A549 treated with CpdA at 1 μM for 4 hours (cell line): ENCODE measurements at places on chromosomes 5 and 9. TPM values are rescaled to one million over a fixed set of nuclear protein-coding genes. Genes with fewer than 3 reads are reported as not detected.

The PPP3R2 gene
- not detected in 5 replicates for total RNA-seq

The LCN12 gene
- 0.51 to 2.0 TPM (median 1.1 TPM) in 5 replicates for total RNA-seq

The ADAMTSL2 gene
- total RNA-seq, result not detected in 5 replicates

The PELO gene
- 16.5 to 23.4 TPM (median 20.4 TPM) in 5 replicates for total RNA-seq

The CCNO gene
- 5.4 to 10.2 TPM (median 8.9 TPM) in 5 replicates for total RNA-seq

The BSPRY gene
- 0.06 to 0.12 TPM (median 0.07 TPM) in 3 of 5 replicates, not detected in the others for total RNA-seq

The LCNL1 gene
- total RNA-seq, result 0.02 TPM in 1 of 5 replicates, not detected in the others

The PCDHA7 gene
- 0.08 to 0.22 TPM (median 0.13 TPM) in 5 replicates for total RNA-seq

The BAAT gene
- total RNA-seq, result 0.47 to 0.79 TPM (median 0.58 TPM) in 5 replicates

The PDZD2 gene
- total RNA-seq, result 0.03 to 0.09 TPM (median 0.07 TPM) in 5 replicates

The C9 gene
- 0.02 TPM in 1 of 5 replicates, not detected in the others for total RNA-seq
